Activated CD4-positive, alpha-beta T cell treated with anti-CD3 and anti-CD28 coated beads, Interleukin-2, amount 50 U/mL, for 48 hours (primary cell): ENCODE measurements at places on chromosomes 3 and 15.

DNA sequence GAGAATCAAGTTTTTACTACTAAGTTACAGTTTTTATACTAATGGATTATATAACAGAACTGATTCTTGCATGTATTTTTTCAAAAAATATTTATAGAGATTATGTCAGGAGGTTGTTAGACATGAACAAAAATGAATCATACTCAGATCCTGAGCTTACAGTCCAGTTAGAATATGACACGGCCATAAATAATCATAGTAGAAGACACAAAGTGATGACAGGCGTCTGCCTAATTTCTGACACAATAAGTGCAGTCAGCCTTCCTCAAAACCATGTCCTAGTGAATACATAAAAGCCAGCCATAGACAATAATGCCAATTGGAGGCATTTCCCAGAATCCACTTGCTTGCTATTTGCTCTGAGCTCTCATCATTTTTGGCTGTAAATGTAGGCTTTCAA is 81.7 kb upstream of the POU1F1 start:
- no peak for DNase-seq

DNA sequence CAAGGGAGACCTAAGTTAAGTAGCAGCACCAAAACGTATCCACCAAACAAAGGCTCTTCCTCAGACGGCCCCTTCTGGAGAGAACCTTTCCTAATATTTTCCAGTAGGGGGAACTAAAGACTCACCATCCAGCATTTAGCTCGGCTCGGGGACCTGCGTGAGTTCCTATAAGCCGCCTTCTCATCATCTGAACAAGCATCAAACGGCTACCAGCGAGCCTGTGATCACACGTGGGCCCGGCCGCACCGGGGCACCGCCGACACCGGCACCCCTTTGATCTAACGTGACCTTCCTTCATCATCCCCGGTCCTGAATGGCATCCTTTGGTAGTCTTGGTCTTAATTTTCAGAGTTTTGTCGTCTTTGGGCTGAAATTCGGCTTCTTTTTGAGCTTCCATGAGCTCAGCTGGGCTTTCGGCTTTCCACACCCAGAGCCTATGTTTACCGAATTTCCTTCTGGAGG is 1.4 kb upstream of the ROBO2 start:
- no peak for DNase-seq

GRCh38 chr3:42507761-42508335 is 5.4 kb downstream of the VIPR1 start:
- DNase-seq, result no peak

DNA sequence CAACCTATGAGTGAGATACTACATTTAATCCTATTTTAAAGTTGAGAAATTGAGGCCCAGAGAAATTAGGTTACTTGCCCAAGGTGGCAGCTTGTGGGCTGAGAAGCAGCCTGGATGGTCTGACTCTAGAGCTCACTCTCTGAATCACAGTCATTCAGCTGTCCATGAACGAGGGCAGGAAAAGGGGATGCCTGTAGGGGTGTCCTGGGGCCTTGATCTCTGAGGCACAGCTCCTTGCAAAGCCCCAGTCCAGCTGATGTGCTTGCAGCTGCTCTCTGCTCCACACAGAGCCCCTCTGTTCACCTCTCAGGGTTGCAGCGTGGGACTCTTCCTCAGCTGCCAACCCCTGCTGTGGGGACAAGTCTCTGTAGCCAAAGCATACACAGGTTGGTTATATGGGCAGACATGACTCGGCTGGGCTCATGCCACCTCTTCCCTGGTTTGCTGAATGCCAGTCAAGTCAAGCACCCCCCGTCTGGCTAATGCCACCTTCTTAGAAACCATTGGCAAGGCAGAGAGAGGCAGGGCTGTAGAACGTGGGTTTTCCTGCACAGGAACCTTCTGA is 56.8 kb downstream of the GASK1A start:
- DNase-seq, result no peak

GRCh38 chr3:177713928-177714900 is 516.9 kb upstream of the TBL1XR1 start:
- DNase-seq, result no peak
